Jurkat, Clone E6-1 (cell line): ENCODE measurements at places on chromosomes 7 and 10.

DNA sequence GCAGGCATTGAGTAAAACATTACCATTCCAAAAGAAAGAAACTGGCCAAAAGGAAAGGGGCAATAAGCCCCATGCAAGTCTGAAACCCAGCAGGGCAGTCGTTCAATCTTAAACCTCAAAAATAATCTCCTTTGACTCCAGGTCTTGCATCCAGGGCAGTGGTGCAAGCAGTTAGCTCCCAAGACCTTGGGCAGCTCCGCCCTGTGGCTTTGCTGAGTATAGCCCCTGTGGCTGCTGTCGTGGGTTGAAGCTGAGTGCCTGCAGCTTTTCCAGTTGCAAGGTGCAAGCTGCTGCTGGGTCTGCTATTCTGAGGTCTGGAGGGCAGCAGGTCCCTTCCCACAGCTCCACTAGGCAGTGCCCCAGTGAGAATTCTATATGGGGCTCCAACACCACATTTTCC lies 580.1 kb upstream of the AUTS2 start:
- no peak for DNase-seq

DNA sequence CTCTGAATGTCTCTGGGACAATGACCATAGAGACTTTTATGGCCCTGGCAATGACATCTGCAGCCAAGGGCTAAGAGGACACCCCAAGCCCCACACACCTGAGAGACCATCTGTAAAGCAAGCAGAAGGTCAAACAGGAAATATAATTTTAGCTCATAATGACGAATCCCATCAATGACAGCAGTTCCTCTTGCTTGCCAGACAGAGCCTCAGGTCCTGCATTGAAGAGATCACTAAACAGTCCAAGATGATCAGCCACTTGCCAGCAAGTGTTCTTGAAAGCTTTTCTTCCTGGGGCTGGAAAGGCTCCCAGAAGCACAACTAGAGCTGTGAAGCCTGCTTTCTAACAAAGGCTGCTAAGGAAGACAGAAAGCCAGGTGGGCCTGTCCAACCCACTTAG lies 993.7 kb upstream of the AUTS2 start:
- DNase-seq: no peak

DNA sequence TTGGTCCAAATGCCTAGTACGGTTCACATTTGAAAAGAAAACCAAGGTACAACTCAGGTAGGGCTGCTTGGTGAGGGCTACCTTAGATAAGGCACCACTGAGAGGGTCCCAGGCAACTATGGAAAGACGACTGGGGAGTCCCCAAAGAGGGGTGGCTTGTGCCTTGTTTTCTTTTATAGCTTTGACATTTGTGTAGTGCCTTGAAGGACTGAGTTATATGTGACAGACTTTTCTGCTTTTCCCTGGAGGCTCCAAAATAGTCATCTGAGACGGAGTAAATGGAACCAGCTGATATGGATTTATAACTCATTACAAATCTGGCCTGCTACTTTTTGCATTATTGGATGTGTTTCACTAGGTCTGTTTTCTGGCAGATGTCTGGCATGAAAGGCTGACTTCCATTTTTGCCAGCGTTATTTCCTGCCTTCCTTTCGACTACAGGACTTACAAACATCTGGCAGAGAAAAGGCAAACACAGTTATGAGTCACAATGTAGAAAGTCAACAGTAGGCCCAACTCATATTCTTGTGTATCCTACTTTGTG lies 88.2 kb upstream of the IMMP2L start:
- no peak for DNase-seq

- DNase-seq: no peak
Measured at GRCh38 chr7:70178211-70178610, 579.9 kb downstream of the AUTS2 start.

GRCh38 chr10:62708569-62708968 lies 96.0 kb upstream of the ADO start:
- DNase-seq: no peak

DNA sequence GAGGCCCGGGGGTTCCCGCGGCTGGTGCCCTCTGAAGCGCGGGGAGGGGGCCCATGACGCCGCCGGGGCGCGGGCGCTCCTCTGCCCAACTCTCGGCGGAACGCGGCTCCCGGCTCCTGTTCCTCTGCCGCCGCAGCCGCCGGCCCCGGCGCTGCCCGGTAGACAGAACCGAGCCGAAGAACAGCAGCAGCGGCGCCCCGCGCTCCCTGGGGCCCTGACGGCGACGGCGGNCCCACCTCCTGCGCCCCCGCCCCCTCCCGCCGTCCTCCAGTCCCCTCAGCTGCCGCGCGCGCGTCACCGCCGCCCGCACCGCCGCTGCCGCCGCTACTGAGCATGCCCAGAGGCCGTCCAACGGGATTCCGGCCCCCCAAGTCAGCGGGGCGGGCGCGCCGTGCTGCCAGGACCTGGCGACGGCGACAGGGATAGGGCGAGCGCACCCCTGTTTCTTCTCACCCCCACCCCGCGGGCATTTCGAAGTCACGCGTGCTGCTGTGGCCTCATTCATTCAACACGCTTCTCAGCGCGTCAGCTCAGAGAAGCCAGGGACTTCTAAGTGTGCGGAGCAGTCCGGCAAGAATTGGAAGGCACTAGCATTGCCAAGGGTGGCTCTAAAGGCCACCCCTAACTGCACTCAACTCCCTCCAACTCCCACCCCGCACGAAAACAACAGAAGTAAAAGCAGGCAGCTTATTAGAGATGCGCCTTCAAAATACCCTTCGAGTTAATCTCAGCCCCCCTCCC lies at the start of gene IPMK:
Gene IPMK, minus strand, starts transcription at position 182 of the 741 bp plus-strand sequence. CDS start 283 bp downstream, outside the sequence.
- peak; percentile 78 for DNase-seq

GRCh38 chr7:4791738-4792536 lies 16.5 kb downstream of the AP5Z1 start:
- peak; percentile 28 for DNase-seq

- DNase-seq: no peak
Measured at GRCh38 chr10:3761904-3762303, 23.1 kb downstream of the KLF6 start.

- DNase-seq: no peak
Measured at GRCh38 chr7:71705217-71705616, 573.3 kb downstream of the GALNT17 start.

DNA sequence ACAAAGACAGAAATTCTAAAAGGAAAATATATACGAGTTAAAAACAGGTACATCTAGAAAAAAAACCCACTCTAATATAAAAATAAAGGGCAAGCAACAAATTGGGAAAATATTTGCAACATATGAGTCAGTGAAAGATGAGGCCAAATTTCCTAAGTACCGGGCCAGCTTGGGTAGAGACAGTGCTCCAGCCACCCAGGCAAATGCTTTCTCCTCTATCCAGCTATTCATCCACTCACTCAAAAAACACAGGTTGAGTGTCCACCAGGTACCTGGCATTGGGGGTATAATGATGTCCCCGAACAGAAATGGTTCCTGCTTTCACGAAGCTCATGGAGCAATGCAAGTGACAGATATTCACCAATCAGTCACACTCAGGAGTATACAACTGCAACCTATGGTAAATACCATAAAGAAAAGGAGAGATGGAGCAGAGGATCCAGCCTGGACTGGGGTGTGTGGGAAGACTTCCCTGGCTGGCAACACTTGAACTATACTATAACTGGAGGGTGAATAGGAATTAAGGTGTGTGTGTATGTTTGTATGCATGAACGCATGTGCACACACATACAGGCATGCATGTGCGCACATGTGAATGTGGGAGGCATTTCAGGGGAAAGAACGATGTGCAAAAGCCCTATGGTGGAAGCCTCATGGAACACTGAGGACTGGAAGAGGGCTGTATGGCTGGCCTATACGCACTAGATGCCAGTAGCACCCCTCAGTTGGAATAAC lies 2.3 kb downstream of the ARHGAP22 start:
- no peak for DNase-seq

GRCh38 chr10:86498598-86498997 lies 23.0 kb downstream of the WAPL start:
- no peak for DNase-seq

DNA sequence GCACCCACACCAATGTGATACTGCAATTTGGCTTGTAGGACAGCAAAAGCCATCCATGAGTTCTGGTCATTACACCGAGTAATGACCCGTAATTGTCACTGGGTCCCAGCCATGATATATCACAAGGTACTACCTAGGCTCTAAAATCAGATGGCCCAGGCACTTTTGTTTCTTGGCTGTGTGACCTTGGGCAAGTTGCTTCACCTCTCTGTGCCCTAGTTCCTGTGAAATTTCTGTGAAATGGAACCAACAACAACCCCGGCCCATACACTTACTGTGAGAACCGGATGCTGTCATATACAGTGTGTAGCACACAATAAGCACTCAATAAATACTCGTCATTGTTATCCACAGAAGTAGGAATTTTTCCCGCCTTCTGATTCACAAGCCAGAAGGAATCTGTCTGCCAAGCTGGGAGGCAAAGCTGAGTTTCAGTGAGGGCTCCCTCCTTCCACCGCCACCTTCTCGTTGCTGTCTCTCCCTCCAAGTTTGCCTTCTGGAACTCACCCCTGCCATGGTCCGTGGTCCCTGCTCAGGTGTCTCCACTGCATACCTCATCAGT lies 6.4 kb upstream of the CYTH3 start:
- DNase-seq: no peak

GRCh38 chr7:92092210-92092609 lies 42.1 kb downstream of the CYP51A1 start:
- DNase-seq: no peak

GRCh38 chr7:105519353-105519752 lies 2.7 kb downstream of the PUS7 start:
- DNase-seq: no peak

DNA sequence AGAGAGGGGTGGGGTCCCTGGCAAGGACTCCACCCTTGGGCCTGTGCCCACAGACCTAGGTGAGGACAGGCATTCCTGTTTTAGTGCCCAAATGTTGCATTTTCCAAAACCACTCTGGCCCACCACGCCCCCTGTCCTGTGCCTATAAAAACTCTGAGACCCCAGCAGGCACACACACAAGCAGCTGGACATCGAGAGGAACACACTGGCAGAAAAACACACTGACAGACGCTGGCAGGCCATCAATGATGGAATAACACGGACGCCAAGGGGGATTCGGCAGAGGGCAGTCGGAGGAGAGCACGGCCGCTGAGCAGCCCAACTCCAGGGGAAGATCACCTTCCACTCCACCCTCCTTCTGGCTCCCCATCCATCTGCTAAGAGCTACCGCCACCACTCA lies 386.9 kb upstream of the AUTS2 start:
- no peak for DNase-seq

- no peak for DNase-seq
Measured at GRCh38 chr7:15174485-15174884, 271.9 kb upstream of the DGKB start.

DNA sequence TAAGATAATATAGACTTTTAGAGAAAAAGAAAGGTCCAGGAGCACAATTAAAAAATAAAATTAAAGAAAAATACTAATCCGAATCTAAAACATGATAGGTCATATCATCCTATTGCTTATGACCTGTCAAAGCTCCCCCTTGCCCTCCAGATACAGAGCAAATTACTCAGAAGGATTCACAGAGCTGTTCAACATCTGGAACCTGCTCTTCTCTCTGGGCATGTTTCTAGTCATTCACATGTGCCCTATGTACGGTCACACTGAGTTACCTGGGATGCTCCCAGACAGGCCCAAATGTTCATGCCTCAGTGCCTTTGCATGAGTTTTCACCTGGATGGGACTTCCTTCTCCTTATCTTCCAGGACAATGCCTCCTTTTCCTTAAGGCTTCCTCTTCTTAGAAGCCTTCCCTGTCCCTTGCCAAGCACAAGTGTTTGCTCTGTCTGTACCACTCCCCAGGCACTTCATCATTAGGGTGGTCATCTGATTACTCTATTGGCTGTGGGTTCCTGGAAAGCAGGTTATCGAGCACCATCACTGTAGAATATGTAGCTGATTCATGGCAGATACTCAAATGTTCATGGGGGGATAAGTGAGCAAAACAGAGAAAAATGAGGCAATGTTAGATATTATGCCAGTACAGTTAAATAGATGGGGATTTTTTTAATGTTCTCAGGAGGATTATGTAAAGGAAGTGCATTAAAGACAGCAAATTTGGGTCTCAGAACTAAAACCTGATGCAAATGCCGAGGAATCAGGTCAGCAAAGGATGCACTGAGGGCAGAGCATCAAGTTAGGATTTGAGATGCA lies 12.0 kb upstream of the AOAH start:
- DNase-seq: no peak

- DNase-seq: no peak
Measured at GRCh38 chr10:122164815-122165483, 106.1 kb upstream of the BTBD16 start.

DNA sequence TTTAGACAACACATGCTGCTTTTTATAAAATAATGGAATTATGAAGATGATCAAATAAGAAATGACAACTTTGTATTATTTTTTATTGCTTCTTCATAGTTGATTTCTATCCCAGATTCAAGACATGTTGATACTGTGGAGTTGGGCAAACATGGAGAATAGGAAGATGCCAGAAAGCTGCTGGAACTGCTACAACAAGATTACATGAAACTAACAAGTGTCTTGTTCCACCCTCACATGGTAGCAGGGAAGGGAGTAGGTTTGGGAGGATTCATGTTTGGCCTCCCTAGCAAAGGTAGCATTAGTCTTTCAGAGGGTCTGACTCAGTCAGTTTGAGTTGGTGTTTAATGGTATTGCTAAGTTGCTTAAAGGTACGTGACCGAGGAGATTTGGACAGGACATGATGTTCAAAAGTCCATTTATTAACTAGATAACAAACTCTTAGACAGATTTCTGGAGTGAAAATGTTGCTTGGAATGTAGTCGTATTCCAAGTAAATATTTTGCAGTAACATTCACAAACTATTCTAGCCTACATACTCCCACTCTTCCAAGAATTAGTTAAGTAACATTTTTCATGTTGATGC lies 33.1 kb downstream of the PRR15 start:
- DNase-seq: no peak

GRCh38 chr7:120833546-120833945 lies 24.4 kb downstream of the TSPAN12 start:
- DNase-seq: no peak
